ENCODE measurements at places on chromosomes 13 and 19.
A peak's percentile ranks its signal among the peaks of the same experiment; 100 is the strongest.

GRCh38 chr19:18185538-18185937, 7.5 kb upstream of the MPV17L2 start:
- DNase-seq, result no peak

DNA sequence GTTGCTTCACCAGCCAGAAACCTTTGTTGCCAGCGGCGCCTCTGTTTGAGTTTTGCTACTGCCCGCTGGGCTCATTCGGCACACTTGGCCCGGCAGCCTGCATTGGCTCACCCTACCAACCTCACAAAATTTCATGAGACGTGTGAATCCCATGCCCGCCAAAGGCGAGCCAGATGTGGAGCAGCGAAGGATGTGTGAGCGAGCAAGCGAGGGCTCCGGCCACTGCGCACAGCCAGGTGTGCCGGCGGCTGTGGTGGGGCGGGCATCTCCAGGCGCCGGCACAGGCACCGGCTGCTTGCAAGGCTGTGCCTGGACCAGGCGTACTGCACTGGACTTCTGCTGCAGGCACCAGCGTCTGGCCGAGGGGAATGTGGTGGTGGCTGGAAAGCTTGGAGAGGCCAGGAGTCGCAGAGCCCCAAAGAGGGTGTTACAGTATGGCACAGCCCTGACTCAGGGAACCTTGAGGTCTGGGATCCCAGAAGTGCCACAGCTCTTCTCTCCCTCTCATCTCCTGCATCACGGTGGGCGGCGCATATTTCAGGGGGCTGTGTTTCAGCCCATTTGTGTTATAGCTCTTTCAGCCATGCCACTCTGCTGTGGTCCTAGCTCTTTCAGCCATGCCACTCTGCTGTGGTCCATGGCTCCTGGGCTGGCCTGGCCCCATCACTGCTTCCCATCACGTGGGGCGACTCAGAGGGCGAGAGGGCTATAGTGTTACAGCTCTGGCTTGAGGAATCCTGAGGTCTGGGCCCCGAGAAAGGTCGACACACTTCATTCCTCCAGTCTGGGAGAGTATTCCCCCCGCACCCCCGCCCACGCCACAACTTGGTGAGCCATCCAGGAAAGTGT, 592.0 kb upstream of the SLITRK5 start:
- peak; percentile 60 for DNase-seq

DNA sequence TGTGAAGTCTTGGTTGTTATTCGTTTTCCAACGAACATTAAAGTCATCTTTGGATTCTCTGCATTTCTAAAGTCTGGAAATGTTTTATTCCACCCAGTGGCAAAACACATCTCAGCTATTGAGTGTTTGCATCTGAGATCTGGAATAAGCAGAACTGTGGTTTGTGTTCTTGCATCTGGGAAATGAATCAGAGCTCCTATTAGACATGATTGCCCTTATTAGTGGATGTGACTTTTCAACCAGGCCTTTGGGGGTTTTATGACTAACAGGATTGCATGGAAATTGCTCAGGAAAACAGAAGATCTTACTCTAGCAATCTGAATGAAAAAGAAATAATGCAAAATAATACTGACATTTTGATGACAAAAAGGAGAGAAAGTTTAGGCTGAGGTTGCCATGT, 488.8 kb downstream of the IRS2 start:
- no peak for DNase-seq

- DNase-seq, result no peak
These were observed 201.7 kb downstream of the NUFIP1 start for GRCh38 chr13:44787617-44788016.

GRCh38 chr13:59319276-59319675, 844.5 kb downstream of the DIAPH3 start:
- DNase-seq, result no peak

DNA sequence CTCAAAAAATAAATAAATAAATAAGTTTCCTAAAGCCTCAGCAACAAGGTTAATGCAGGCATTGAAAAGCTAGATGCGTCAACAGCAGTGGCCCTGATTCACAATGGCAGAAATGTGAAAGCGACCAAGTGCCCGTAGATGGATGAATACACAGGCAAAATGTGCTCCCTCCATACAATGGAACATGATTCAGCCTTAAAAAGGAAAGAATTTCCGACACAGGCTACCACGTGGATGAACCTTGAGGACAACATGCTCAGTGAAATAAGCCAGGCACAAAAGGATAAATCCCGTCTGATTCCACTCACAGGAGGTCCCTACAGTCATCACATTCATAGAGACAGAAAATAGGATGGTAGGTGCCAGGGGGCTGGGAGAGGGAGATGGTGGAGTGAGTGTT, 31.7 kb downstream of the INSR start:
- no peak for DNase-seq

DNA sequence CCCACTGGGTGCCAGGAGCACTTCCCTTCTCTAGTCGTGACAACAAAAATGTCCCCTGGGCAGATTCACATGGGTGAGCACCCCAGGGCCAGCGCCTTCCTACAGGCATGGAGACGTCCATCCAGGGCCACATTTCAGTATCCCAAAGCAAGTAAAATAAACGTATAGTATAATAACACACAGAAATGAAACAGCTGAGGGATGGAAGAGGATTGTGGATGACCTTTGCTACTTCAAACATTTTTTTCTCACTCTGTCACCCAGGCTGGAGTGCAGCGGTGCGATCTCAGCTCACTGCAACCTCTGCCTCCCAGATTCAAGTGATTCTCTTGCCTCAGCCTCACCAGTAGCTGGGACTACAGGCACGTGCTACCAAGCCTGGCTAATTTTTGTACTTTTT, 28.2 kb downstream of the CILP2 start:
- no peak for DNase-seq

GRCh38 chr19:46978171-46978869, 41.3 kb upstream of the NPAS1 start:
- DNase-seq, result no peak

DNA sequence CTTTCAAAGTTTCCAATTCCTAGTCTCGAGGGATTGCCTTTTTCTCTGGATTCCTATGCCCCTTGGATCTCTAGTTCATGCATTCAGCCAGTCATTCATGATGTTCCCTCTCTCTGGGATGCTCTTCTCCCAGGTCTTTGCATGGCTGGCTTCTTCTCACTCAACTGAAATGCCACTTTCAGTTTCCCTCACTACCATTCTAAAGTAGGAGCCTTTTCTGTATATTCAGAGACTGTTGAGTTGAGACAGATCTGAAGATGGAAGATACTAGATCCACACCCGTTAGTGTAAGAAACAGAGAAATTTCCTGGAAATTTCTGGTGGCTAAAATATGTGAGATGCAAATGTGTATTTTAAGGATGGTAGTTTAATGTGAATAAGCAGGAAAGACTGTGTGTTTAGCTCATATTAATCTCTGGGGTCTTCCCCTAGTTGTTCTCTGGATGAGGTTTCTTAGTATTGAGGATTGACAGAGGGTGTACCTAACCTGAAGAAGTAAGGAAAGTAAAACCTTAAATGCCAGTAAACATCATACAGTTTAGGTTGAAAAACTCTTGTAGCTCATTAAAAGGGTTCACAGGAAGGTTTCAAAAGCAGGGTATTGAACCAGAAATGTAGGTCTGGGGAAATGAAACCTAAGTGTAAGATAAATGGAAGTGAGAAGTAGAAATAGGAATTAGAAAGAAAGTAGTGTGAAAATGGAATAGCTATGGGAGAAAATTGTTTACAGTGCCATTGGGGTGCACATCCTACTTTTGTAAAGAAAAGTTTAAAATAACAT, 331.3 kb downstream of the NDFIP2 start:
- DNase-seq, result no peak

GRCh38 chr13:47959468-47960247, 41.4 kb downstream of the SUCLA2 start:
- DNase-seq, result no peak

GRCh38 chr13:34419025-34419424, 523.0 kb upstream of the NBEA start:
- DNase-seq, result peak; percentile 86

GRCh38 chr13:79194272-79194671, 211.8 kb downstream of the RBM26 start:
- no peak for DNase-seq

GRCh38 chr19:9741476-9742171, 26.9 kb downstream of the ZNF846 start:
- DNase-seq, result no peak

- DNase-seq, result no peak
These were observed 24.6 kb upstream of the KBTBD6 start for GRCh38 chr13:41157048-41157717.

- no peak for DNase-seq
These were observed 4.1 kb downstream of the KATNAL1 start for GRCh38 chr13:30303269-30303668.

DNA sequence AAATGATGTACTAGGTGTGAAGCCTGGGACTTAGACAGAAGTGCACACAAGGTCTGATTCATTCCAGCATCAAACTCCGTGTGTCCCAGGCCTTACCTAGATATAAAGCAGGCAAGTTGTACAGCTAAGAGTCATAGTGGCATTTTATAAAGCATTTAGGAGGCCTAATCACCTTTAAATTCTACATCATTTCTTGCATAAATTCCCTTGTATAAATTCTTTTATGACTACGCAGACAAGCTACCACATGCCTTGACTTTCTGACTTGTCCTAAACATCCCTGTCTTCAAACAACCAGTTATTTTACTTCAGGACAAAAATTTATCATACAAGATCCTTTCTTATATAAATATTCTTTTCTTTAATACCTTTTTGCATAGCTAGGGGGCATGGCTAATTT, 22.5 kb downstream of the TMEM255B start:
- DNase-seq, result no peak

DNA sequence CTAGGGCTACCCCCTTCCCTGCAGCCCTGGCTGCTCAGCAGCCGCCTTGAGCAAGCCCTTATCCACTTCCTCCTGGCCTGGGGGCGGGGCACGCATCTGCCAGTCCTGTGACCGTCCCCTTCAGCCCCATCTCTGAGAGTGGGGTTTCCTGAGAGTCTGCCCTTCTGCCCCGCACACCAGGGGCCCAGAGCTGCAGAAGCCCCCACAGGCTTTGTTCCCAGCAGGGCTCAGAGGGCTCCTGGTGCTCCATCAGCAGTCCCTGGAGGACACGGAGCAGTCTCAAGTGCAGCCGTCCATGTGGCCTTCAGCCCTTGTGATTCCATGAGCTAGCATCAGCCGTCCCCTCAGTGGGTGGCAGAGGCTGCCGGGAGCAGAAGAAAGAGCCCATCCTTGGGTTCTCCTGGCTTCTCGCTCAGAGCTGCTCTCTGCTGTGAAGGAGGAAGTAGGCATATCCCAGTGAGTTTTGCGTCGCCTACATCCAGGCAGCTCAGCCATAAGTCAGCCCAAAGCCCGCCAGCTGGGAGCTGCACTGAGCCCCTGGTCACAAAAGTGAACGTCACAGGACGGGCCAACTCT, 16.3 kb downstream of the MYO9B start:
- DNase-seq, result no peak

DNA sequence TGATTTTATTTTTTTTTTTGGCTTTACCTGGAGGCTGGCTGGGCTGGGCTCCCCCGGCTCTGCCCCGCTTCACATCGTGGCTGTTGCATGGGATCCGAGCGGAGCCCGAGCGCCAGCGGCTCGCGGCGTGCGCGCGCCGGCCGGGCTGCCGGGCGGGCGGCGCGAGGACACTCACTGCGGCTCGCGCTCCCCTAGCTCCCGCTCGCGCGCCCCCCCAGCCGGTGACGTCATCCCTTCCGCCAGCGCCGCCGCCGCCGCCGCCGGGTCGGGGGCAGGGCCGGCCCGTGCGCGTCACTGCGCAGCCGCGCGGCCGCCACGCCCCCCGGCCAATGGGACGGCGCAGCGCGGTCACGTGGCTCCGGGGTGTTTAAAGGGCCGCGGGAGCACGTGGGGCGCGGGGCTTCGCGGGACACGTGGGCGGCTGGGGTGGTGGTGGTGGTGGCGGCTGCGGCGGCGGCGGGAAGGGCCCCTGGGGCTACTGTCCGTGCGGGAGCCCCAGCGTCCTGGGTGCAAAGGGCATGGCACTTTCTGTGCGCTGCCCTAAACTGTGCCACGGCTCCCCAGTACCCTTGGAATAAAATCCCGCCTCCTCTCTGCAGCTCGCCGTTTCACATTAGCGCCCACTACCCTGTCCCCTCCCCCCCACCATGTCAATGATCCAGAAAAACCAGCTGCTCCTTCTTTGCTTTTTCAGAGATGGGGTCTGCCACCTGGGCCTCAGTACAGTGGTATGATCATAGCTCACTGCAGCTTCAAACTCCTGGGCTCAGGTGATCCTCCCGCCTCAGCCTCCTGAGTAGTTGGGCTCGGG, at the start of gene PTPRS:
PTPRS (minus strand) TSS at position 176 of the 811 bp plus-strand sequence. CDS start 54,672 bp downstream, outside the sequence.
- peak; percentile 78 for DNase-seq

- peak; percentile 42 for DNase-seq
These were observed 1.6 kb upstream of the BEST2 start for GRCh38 chr19:12749938-12750521.

DNA sequence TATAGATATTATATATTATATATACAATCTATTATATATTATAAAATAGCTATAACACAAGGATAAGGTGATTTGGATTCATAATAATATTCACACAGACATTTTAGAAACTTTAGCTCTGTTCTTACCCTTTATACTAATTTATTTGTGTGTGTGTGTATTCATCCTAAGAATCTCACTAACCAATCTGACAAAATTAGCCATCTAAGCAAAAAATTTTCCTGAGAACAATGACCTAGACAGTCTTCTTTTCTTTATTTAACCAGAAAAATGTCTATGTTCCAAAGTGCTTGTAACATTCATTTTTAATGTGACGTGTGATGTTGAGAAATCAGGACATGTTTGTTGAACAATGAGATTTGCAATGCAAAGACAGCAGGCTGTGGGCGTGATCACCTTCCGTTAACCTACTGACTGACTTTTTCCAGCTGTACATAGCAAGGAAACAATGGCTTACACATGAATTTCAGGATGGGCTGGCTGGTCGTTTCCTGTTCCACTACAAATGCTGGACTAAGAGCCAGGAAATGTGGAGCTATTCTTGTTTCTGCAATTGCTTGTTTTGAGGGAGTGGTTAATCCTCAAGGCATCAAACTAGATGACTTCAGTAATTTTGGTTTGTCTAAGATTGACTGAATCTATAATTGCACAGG, 634.6 kb upstream of the ARGLU1 start:
- no peak for DNase-seq

DNA sequence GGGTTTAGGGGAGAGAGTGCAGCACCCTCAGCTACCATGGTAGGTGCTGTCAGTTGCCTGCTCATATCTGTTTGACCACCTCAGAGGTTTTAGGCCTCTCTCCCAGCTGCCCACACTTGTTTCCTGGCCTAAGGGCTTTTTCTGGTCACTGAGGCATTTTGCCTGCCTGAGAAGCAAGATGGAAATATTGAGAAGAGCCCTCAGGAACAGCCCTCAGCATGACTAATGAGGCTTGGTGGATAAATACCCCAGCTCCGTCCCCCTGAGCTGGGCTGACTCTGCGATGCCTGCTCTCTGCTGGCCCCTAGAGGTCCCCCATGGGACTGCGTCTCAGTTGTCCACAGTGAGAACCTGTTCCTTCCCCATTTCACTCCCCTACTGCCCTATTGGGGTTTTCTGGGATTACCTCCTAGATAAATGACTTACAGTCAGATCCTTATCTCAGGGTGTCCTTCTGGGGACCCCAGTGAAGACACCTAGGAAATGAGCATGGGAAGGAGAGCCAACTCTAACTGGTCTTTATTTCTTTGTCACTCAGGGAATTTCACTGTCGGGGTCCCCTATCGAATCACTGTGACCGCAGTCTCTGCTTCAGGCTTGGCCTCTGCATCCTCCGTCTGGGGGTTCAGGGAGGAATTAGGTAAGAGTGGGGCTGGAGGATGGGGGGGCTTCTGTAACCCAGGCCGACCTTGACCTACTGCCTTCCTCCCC, 13.3 kb downstream of the PALM3 start:
- peak; percentile 39 for DNase-seq

Measured in NCI-H146 (cell line).